ENCODE measurements at places on chromosomes 11 and 22.
A peak's percentile ranks its signal among the peaks of the same experiment; 100 is the strongest.

GRCh38 chr11:46801694-46802470 is 44.2 kb downstream of the CKAP5 start:
- H3K4me3 ChIP-seq, result no peak overlapping the region
- peaks cover 74% of the 10 kb centered on the region for H3K36me3 ChIP-seq
- H3K27me3 ChIP-seq, result no peaks in the 10 kb centered on the region
- no peaks in the 10 kb centered on the region for H3K4me1 ChIP-seq
- no peak overlapping the region for H3K27ac ChIP-seq

- no peak for DNase-seq
- no peak overlapping the region for H3K4me3 ChIP-seq
- no peaks in the 10 kb centered on the region for H3K36me3 ChIP-seq
- H3K4me1 ChIP-seq, result no peaks in the 10 kb centered on the region
- H3K27ac ChIP-seq, result no peak overlapping the region
- H3K27me3 ChIP-seq, result no peaks in the 10 kb centered on the region
Observed at GRCh38 chr11:15636521-15637089, 521.9 kb downstream of the INSC start.

DNA sequence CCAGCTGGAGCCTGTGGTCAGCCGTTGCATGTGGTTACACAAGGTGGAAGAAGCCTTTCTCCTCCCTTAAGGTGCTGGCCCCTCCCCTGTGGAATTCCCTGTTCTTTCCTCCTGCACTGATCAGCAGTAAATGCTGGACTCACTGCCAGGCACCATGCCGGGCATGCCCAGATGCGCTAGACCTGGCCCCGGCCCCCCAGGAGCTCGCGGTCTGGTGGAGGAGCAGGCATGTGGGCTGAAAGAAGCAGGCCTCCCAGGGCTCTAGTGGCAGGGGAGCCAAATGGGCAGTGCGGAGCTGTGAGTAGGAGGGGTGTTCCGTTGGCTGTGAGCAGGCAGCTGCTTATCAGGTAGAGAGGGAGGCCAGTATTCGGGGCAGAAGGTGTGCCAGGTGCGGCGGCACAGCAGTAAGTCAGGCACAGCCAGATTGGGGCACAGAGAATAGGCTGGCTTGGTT is 10.2 kb downstream of the DGKZ start:
- H3K4me1 ChIP-seq, result peaks cover 40% of the 10 kb centered on the region
- peak overlapping the region; percentile 79 for H3K27ac ChIP-seq
- H3K4me3 ChIP-seq, result no peak overlapping the region

GRCh38 chr11:122241566-122241965 is 125.6 kb upstream of the BLID start:
- H3K4me1 ChIP-seq, result no peaks in the 10 kb centered on the region
- H3K27me3 ChIP-seq, result no peaks in the 10 kb centered on the region
- no peaks in the 10 kb centered on the region for H3K36me3 ChIP-seq
- no peak overlapping the region for H3K27ac ChIP-seq

GRCh38 chr22:41410311-41410751 is 28.6 kb downstream of the TEF start:
- no peaks in the 10 kb centered on the region for H3K36me3 ChIP-seq
- no peaks in the 10 kb centered on the region for H3K27me3 ChIP-seq
- no peak overlapping the region for H3K4me3 ChIP-seq
- peak overlapping the region; percentile 100 for H3K27ac ChIP-seq
- peak; percentile 50 for DNase-seq

DNA sequence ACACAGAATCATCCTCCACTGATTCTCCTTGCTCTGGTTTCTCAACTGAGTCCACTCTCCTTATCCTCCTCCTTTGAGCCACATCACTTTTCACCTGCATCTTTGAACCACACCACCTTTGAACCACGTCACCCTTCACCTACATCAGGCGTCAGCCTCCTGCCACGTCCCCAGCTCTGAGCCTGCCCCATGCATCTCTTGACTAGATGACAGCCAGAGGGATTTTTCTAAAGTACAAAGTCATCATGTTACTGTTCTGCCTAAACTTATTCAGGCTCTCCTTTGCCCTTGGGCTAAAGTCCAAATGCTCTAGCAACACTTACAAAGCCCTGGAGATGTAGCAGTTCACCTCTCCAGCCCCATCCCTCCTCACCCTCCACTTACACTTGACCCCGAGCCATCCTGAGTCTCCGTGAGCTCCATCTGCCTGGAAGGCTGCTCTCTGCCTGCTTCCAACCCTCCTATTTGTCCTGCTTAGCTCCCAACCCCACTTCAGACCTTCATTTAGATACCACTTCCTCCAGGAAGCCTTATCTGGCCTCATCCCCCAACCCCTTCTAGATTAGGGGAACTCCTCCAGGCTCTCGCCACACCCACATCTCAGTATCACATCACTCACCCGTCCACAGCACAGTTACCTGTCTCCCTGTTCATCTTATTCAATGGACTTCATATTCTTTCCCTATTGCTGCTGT is 3.7 kb upstream of the MS4A10 start:
- no peaks in the 10 kb centered on the region for H3K27me3 ChIP-seq
- H3K4me3 ChIP-seq, result no peak overlapping the region
- H3K27ac ChIP-seq, result no peak overlapping the region
- no peak for DNase-seq

DNA sequence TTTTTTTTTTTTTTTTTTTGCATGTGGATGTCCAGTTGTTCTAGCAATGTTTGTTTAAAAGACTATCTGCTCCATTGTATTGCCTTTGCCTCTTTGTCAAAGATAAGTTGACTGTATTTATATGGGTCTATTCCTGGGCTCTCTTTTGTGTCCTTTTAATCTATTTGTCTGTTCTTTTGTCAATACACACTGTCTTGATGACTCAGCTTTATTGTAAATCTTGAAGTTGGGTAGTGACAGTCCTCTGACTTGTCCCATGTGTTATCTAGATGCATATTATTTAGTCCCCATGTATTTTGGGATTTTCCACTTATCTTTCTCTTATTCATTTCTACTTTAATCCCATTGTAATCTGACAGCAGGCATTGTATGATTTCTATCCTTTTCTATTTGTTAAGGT is 3.3 kb downstream of the CCDC81 start:
- DNase-seq, result no peak
- H3K27ac ChIP-seq, result no peak overlapping the region
- H3K4me1 ChIP-seq, result no peaks in the 10 kb centered on the region
- H3K27me3 ChIP-seq, result no peaks in the 10 kb centered on the region
- H3K36me3 ChIP-seq, result no peaks in the 10 kb centered on the region

GRCh38 chr22:30452861-30453260 is 19.0 kb downstream of the SEC14L3 start:
- no peak for DNase-seq
- no peak overlapping the region for H3K27ac ChIP-seq
- peaks cover 7% of the 10 kb centered on the region for H3K4me1 ChIP-seq
- H3K27me3 ChIP-seq, result no peaks in the 10 kb centered on the region
- H3K4me3 ChIP-seq, result no peak overlapping the region

GRCh38 chr11:128961645-128962044 is 19.0 kb upstream of the TP53AIP1 start:
- DNase-seq, result no peak
- H3K4me3 ChIP-seq, result no peak overlapping the region
- no peaks in the 10 kb centered on the region for H3K4me1 ChIP-seq
- H3K27me3 ChIP-seq, result no peaks in the 10 kb centered on the region

DNA sequence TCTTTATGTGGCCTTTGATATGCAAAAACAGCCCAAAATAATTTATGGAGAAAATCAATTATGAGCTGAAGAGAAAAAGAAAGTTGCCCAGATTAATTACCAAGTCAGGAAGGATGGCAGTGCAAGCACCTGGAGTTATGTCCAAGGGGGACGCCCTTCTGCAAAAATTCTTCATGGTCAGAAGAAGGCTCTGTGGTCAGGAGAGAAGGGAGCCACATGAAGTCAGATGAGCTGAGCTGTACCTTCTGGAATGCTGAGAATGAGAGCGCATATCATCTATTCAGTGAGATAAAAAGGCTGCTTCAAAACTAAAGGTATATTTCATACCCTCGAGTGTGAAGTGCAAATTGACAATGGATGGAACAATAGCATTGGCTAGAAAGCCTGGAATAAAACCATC is 607.4 kb downstream of the NTM start:
- H3K4me1 ChIP-seq, result no peaks in the 10 kb centered on the region
- peaks cover 16% of the 10 kb centered on the region for H3K27me3 ChIP-seq
- DNase-seq, result no peak
- H3K36me3 ChIP-seq, result no peaks in the 10 kb centered on the region
- no peak overlapping the region for H3K27ac ChIP-seq
- H3K4me3 ChIP-seq, result no peak overlapping the region

GRCh38 chr22:37275622-37276021 is 6.7 kb upstream of the CYTH4 start:
- H3K4me1 ChIP-seq, result no peaks in the 10 kb centered on the region
- H3K4me3 ChIP-seq, result no peak overlapping the region
- H3K27me3 ChIP-seq, result peaks cover 76% of the 10 kb centered on the region
- no peak for DNase-seq

- DNase-seq, result no peak
- H3K4me3 ChIP-seq, result peak overlapping the region; percentile 75
- H3K27me3 ChIP-seq, result no peaks in the 10 kb centered on the region
- no peak overlapping the region for H3K27ac ChIP-seq
- H3K36me3 ChIP-seq, result no peaks in the 10 kb centered on the region
Observed at GRCh38 chr22:41300661-41301060, 664 bp upstream of the ZC3H7B start.

DNA sequence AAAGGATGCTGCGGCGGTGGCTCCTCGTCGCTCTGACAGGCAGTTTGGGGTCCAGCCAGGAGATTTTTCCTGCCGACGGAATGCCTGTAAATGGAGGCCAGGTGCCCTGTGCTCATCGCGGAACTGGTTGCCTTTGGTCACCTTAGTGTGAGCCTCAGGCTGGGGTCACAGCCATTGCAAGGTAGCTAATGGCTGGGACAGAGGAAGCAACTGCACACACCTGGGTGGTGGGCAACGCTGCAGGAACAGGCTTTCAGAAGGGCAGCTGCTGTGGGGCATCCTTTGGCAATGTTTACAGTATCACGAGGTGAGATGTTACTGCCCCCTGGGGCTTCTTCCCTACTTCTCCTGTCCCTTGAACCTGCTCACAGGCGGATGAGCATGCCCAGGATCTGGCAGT is 205.5 kb downstream of the GRIK4 start:
- H3K4me3 ChIP-seq, result no peak overlapping the region
- H3K27me3 ChIP-seq, result no peaks in the 10 kb centered on the region
- no peak overlapping the region for H3K27ac ChIP-seq
- no peaks in the 10 kb centered on the region for H3K4me1 ChIP-seq

GRCh38 chr22:34414467-34415440 is 494.5 kb upstream of the LARGE1 start:
- no peak overlapping the region for H3K27ac ChIP-seq
- no peak overlapping the region for H3K4me3 ChIP-seq
- no peaks in the 10 kb centered on the region for H3K4me1 ChIP-seq
- no peaks in the 10 kb centered on the region for H3K36me3 ChIP-seq
- no peak for DNase-seq
- no peaks in the 10 kb centered on the region for H3K27me3 ChIP-seq

DNA sequence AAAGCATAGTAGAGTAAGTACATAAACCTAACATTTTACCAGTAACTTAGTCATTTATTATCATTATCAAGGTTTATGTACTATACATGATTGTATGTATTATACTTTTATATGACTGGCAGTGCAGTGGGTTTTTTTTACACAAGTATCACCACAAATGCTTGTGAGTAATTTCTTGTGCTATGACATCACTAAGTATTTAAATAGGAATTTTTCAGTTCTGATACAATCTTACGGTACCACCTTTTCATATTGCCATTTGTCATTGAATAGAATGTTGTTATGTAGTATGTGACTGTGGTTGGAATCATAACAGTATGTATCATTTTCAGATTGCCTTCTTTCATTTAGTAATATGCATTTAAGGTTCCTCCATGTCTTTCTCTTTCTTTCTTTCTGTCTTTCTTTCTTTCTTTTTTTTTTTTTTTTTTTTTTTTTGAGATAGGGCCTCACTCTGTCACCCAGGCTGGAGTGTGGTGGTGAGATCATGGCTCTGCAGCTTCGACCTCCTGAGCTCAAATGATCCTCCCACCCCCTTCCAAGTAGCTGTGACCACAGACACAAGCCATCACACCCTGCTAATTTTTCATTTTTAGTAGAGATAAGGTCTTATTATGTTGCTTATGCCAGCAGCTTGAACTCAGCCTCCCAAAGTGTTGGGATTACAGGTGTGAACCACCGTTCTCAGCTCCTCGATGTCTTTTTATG is 18.6 kb downstream of the ATM start:
- no peaks in the 10 kb centered on the region for H3K4me1 ChIP-seq
- H3K27me3 ChIP-seq, result no peaks in the 10 kb centered on the region
- H3K27ac ChIP-seq, result no peak overlapping the region
- no peak for DNase-seq
- H3K36me3 ChIP-seq, result peaks cover 62% of the 10 kb centered on the region
- H3K4me3 ChIP-seq, result no peak overlapping the region

DNA sequence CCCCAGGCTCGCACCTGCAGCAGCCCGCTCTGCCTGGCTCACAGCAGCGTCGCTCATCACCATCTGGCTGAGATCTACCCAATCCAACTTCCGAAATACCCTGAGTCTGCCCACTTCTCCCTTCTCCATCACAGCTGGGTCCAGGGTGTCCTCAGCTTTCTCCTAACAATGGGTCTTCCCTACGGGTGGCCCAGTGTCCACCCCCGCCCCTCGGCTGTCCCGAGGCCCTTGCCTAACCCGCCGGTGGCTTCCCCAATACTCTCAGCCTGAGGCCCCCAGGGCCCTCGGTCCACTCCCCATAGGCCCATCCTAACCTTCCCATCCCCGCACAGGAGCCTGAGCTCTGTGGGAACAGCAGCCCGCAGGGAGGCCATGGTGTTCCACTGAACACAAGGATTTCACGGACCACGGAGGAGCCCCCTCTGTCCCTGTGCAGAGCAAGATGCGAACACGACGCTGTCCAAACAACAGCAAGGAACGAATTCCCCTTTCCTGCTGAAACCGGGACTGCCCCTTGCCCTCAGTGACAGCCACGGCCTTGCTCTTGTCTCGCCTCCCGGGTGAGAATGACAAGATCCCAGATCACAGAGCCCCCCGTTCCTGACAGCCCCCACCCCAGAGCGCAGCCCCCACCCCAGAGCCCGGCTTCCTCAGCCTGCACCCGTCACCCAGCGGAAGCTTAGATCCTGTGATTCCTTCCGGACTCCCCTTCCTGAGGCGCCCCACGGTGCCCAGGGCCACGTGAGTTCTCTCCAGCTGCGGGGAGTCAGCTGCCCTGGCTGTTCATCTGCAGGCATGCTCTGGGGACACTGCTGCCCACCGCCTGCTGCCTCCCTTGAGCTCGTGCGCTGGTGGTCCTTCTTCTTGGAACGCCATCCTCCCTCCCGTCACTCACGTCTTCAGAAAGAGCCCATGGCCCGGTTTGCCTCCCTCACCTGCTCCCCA is 48.8 kb upstream of the CARS1 start:
- H3K4me1 ChIP-seq, result no peaks in the 10 kb centered on the region
- DNase-seq, result peak; percentile 20
- peaks cover 13% of the 10 kb centered on the region for H3K36me3 ChIP-seq

- no peaks in the 10 kb centered on the region for H3K27me3 ChIP-seq
- peak; percentile 17 for DNase-seq
Observed at GRCh38 chr11:121841487-121842191, 274.4 kb downstream of the BLID start.

GRCh38 chr11:71895961-71896360 is 17.7 kb downstream of the DEFB131B start:
- H3K27ac ChIP-seq, result no peak overlapping the region
- no peaks in the 10 kb centered on the region for H3K4me1 ChIP-seq
- H3K36me3 ChIP-seq, result peaks cover 3% of the 10 kb centered on the region
- H3K4me3 ChIP-seq, result no peak overlapping the region
- DNase-seq, result no peak

GRCh38 chr11:43868852-43869567 is 11.6 kb upstream of the ALKBH3 start:
- no peak overlapping the region for H3K4me3 ChIP-seq
- peaks cover 23% of the 10 kb centered on the region for H3K27me3 ChIP-seq
- H3K27ac ChIP-seq, result no peak overlapping the region
- DNase-seq, result peak; percentile 46

GRCh38 chr22:45948081-45948648 is 28.8 kb downstream of the WNT7B start:
- no peak for DNase-seq
- no peaks in the 10 kb centered on the region for H3K27me3 ChIP-seq
- no peak overlapping the region for H3K27ac ChIP-seq
- H3K4me3 ChIP-seq, result no peak overlapping the region
